ENCODE measurements at places on chromosomes 1 and 21. TPM values are rescaled to one million over a fixed set of nuclear protein-coding genes. Genes with fewer than 3 reads are reported as not detected.

The RGSL1 gene
- total RNA-seq: not detected

The MNDA gene
- 4.9 TPM for total RNA-seq

The ICOSLG gene
- total RNA-seq: 4.4 TPM

The LYPD8 gene
- not detected for total RNA-seq

The C8B gene
- total RNA-seq: not detected

GRCh38 chr1:12078575-12078937, 15.5 kb downstream of the TNFRSF8 start:
- DNase-seq: no peak

The SYPL2 gene
- total RNA-seq: 30.4 TPM

- DNase-seq: no peak
Measured at GRCh38 chr1:16186655-16187235, 25.7 kb downstream of the ARHGEF19 start.

- DNase-seq: no peak
Measured at GRCh38 chr1:204136814-204137213, 15.0 kb downstream of the ETNK2 start.

GRCh38 chr1:9849691-9850441, 26.1 kb upstream of the CLSTN1 start:
- DNase-seq: no peak

The CCDC190 gene
- 0.62 TPM for total RNA-seq
